ENCODE measurements at places on chromosomes 6 and 20. TPM values are rescaled to one million over a fixed set of nuclear protein-coding genes. Genes with fewer than 3 reads are reported as not detected.

GRCh38 chr20:53515749-53516148 is 77.9 kb downstream of the ZNF217 start:
- no peak for DNase-seq

DNA sequence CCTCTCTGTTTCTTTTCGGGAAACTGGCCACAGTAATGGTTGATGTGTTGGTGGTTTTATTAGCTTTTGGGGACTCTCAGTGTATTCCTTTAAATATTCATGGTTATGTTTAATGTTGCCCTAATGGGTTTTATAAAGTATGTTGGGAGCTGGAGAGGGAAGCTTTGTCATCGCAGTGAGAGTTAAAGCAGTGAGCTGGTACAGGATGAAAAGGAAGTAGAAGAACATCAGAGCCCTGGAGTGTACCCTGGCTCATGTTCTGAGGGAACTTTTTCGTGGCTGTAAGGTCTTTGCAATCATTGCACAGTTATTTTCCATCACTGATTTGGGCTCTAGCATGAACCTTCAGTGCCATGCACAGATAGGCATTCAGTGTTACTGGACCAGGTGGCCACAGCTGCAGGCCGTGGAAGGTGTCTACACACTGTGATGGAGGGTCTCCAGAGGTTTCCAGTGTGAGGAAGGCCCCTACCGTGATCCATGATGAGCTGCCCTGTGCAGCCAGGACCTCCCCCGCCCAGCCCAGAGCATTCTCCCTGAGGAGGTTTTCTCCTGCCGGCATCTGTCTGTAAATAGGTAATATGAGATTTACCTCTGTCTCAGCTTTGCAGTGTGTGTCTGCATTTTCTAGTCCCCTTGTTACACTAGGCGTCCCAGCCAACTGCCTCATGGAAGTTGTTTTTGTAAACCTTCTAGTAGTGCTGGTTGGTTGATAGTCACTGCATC is 22.4 kb upstream of the TMEM217 start:
- no peak for DNase-seq

DNA sequence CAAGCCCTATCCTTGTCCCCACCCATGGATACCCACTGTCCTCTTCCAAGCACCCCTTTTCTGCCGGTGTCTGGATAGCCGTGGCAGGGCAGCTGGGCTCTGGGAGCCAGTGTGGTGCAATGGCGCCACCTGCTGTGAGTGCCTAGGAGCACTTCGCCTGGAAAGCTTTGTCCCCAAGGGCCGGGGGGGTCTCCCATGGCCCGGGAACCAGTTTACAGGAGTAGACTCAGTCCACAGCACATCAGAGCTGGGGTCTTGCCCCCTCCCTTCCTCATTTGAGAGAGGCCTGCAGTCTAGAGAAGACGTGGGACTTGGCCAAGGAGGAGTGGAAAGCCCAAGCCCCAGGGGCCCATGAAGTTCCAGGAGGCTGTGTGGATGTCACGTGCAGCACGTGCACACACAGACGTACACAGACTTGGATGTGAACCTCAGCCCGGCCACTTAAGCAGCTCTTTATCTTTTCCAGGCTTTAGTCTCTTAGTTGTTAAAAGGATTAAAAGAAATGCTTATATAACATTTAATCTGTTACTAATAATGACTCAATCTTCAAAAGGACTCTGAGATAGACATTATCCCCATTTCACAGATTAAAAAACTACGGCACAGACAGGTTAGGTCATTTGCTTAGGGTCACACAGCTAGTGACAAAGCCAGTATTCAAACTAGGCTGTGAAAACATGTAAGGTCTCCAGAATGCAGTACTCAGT is 40.9 kb upstream of the CDH22 start:
- DNase-seq: peak; percentile 69

GRCh38 chr6:135710042-135710441 is 141.5 kb upstream of the PDE7B start:
- no peak for DNase-seq

GRCh38 chr6:52261229-52261628 is 16.9 kb upstream of the IL17F start:
- DNase-seq: no peak

GRCh38 chr6:31358302-31358701 is 1.3 kb upstream of the HLA-B start:
- DNase-seq: no peak

GRCh38 chr6:122657601-122658000 is 47.4 kb downstream of the PKIB start:
- no peak for DNase-seq

- DNase-seq: no peak
Observed at GRCh38 chr6:12283904-12284303, 6.3 kb upstream of the EDN1 start.

DNA sequence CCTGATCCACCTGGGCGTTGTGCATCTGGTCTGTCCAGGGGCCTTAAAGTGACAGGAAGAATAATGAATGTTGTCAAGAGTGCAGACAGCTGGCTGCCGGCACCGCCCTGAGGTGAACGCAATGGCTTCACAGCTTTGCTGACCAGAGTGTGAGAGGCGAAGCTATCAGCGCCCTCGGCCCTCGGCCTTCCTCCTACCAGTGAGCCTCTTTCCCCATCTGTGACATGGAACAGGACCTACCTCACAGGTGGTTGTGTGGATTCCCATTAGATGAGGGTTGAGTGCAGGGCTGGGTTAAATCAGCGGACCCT is 54.8 kb downstream of the CTCFL start:
- no peak for DNase-seq

GRCh38 chr20:18007534-18008292 is 38.9 kb downstream of the MGME1 start:
- no peak for DNase-seq

- no peak for DNase-seq
Observed at GRCh38 chr6:7537565-7538174, 3.8 kb upstream of the DSP start.

DNA sequence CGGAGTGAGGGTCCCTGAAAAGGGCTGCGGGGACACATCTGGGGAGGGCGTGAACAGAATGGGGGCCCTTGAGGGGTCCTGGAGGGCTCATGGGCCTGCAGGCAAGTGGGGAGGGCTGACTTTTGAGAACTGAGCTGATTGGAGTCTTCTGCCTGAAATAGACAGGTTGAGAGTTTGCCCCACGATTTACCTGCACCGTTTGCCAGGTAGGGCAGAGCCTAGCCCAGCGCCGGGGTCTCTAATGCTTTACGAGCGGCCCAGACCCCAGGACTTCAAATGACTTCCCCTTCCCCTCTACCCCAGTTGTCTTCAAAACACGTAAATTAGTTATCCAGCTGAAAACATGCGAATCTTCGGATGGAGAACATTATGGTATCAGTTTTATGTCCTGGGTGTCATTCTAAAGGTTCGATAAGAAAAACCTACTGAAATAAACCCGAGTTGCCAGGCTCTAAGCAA is 1.3 kb downstream of the PLCB1 start:
- DNase-seq: no peak

- DNase-seq: no peak
Observed at GRCh38 chr6:4603291-4603690, 172.9 kb upstream of the CDYL start.

GRCh38 chr6:105851113-105851580 is 235.0 kb upstream of the PRDM1 start:
- no peak for DNase-seq

DNA sequence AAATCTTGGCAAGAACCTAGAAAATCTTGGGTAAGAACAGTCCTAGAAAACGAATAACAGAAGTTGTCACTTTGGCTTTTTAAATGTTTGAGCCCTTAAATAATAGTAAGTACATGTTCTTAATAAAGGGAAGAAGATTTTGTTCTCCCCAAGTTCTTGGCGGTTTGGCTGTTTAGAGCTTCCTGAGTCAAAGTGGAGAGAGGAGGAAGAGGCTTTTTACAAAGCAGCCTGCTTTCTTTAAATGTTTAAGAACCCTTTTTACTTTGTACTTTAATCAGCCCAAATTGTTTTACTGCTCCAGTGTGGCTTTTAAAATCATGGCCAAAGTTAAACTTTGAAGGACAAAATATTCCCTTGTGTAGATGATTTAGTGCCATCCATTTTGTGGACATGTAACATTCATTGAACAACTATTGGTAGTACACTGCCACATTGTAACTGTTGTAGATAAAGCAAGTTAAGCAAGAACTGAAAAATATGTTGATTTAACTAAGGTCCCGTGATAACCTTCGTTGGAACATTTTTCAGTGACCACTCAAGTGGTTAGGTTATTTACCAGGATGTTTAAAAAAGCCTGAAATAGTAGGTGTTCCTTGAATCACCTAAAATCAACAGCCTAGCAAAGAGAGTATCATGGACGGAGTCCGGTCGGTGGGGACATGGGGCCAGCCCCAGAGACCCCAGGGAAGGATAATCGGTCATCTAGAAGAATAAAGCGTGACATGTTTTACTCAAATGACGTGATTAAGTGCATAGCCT is 2.4 kb downstream of the AMD1 start:
- DNase-seq: no peak

- DNase-seq: no peak
Observed at GRCh38 chr6:151627689-151628444, 134.1 kb downstream of the CCDC170 start.

GRCh38 chr20:17635332-17636244 is 46.5 kb downstream of the RRBP1 start:
- DNase-seq: no peak

GRCh38 chr6:89489078-89489477 is 56.1 kb downstream of the ANKRD6 start:
- DNase-seq: peak; percentile 51

- DNase-seq: peak; percentile 95
Observed at GRCh38 chr6:11770546-11771466, 7.8 kb downstream of the ADTRP start.

DNA sequence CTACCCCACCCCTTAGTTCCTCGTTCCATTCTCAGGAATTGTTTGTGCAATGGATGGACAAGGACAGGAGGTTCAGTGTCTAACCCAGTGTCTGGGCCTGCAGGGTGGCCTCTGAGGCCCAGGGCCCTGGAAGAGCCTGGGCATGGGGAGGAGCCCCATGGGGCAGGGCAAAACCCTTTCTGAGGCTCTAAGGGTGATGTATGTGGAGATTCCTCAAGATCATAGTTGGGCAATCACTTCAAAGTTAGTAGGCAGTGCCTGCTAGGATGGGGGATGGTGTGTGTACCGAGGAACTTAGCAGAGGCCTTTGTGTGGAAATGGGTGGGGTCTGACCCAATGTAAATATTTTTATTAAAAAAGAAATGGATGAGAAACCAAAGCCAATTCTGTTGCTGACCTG is 6.7 kb upstream of the C2 start:
- DNase-seq: no peak

GRCh38 chr6:112396221-112396620 is 49.1 kb downstream of the RFPL4B start:
- DNase-seq: no peak

- no peak for DNase-seq
Observed at GRCh38 chr6:49563006-49563886, 12.8 kb downstream of the C6orf141 start.

DNA sequence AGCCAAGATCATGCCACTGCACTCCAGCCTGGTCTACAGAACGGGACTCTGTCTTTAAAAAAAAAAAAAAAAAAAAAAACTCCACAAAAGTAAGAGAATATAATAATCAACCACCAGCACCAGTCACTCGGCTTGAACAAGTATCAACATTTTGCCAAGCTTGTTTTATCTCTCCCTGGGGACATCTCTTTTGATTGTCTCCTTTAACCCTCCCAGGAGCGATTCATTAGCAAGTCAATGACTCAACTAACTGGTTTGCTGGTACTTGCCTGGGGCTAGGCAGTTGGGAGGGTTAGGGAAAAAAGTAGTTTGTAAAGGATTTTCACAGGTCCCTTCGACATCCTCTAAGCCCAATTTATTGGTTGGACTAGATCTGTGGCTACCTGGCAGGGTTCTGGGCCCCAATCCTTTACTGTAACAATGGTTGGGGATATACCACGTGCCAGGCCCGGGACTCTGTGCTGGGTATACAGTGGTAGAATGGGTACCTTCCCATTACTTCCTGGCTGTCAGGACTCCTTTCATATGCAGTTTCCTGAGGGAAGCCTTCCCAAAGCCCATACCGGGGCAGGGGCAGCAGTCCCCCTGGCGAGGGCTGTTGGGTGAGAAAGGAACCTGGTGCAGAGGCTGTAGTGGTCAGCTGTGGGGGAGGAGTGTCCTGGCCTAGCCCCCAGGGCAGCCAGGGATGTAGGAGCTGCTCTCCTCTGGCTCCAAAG is 12.2 kb downstream of the TGIF2 start:
- peak; percentile 78 for DNase-seq

DNA sequence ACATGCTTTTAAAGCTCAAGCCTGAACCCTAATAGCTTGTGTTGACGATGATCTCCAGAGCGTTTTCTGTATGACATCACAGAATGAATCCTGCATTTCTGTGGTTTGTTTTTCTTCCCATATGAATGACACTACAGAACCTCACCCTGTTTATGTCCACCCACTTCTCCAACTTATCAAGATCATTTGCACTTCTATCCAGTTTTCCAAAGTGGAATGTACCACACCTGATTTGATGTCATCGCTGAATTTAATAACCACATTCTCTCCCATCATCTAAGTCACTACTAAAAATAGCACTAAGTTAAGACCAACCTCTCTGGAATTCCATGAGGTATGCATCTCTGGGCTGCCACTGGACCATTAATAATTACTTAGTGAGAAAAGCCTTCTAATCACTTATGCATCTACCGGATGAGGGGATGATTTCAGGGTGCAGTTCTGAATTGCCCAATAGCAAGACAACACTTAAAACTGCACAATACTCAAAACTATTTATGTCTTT is 33.3 kb upstream of the CITED2 start:
- DNase-seq: no peak

DNA sequence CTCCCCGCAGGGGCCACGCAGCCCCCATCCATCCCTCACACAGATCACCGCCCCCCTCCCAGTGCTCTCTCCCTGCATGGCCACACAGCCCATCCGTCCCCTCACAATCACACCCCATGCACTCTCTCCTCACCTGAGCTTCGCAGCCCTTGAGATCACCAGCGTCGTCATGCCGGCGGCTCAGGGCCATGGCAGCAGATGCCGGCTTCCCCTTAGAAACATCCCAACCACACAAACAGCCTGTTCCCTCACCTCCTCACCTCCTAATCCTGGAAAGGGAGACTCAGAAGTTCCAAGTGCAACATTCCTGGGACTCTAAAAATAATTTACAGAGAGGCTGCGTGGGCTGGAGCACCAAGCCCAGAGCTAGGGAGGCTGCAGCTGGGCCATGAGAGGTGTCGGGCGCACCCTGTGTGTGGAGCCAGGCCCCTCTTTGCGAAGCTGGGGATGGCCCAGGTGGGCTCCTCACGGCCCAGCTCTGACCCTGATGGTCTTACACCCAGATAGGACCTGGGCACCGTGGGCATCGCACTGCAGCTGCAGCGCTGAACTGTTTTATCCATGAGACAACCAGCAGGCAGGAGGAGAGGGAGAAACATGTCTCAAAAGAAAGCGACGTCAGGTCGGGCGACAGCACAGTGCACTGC is 125.3 kb downstream of the DLL1 start:
- DNase-seq: no peak

- no peak for DNase-seq
Observed at GRCh38 chr6:37005827-37006567, 542 bp downstream of the FGD2 start.

- DNase-seq: no peak
Observed at GRCh38 chr20:59153832-59154231, 9.8 kb upstream of the ZNF831 start.

- peak; percentile 70 for DNase-seq
Observed at GRCh38 chr6:148304976-148305375, 37.7 kb upstream of the SASH1 start.

TREML1 gene
- not detected for total RNA-seq

C4B gene
- total RNA-seq: 2.2 TPM

LRRN4 gene
- total RNA-seq: not detected

SF3B5 gene
- 119 TPM for total RNA-seq

ZBTB2 gene
- 14.3 TPM for total RNA-seq

CCR6 gene
- total RNA-seq: not detected

HLA-DQB2 gene
- total RNA-seq: not detected

TSBP1 gene
- not detected for total RNA-seq

SPACA1 gene
- not detected for total RNA-seq

All from SK-MEL-5 (cell line).